ENCODE measurements at places on chromosomes 4 and X.

- DNase-seq, result no peak
These were observed 72.4 kb downstream of the PAPSS1 start for GRCh38 chr4:107647591-107647990.

- no peak for DNase-seq
These were observed 91.6 kb upstream of the NUDT6 start for GRCh38 chr4:123014038-123014437.

DNA sequence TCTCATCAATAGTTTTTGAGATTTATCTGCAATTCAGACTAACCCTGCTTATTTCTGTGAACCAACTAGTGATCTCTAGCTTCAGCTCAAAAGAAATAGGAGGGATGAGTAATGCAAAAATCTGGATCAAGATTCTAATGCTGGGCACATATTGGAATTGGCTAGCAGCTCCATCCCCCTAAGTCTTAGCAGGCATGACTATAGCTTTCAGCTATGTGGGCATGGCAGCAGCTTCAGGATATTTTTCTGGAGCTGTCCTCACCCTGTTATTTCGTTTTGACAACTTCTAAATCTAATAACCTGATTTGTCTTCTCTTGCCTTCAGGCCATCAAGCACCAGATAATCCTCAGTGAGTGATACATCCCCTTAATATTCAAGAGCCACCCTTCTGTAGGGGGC, 50.8 kb upstream of the GNPDA2 start:
- DNase-seq, result no peak

DNA sequence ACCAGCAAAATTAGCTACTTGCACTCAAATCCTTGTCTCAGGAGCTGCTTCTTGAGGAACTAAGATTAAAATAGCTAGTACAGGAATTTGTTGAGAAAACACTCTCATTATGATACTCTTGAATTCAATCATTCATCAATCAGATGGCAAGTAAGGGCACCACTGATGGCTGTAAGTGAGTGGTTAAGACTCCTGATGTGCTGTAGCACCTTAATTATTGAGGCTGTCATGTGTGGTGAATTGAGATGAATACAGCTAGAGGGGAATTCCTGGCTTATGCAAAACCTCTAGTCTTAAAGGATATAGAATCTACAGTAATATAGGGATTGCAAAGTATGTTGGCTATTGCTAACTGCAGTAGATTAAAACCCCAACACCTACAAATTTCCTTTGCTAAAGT, 509.1 kb downstream of the IQCM start:
- no peak for DNase-seq

DNA sequence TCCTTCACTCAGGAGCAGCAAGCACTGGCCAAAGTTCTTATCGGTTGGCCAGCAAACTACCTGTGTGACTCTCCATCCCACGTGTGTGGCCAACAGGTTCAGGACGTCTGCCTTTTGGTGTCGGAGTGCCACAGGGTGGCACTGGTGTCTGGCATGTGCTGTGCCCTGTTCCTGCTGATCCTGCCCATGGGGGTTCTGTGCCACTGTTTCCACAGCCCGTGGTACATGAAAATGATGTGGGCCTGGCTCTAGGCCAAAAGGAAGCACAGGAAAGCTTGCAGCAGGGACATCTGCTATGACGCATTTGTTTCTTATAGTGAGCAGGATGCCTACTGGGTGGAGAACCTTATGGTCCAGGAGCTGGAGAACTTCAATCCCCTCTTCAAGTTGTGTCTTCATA, 4.6 kb upstream of the TLR2 start:
- DNase-seq, result no peak
